ENCODE measurements at places on chromosomes 2 and 18. TPM values are rescaled to one million over a fixed set of nuclear protein-coding genes. Genes with fewer than 3 reads are reported as not detected.
A peak's percentile ranks its signal among the peaks of the same experiment; 100 is the strongest.

GNAL gene
- total RNA-seq = 24.5 TPM

APLF gene
- 3.9 TPM for total RNA-seq

GRCh38 chr2:110860630-110861029 is 128.3 kb downstream of the ACOXL start:
- no peaks in the 10 kb centered on the region for H3K36me3 ChIP-seq
- H3K4me3 ChIP-seq = no peak overlapping the region
- H3K27ac ChIP-seq = no peak overlapping the region
- no peak for DNase-seq

NYAP2 gene
- 0.11 TPM for total RNA-seq

PSMA8 gene
- not detected for total RNA-seq

ABCB11 gene
- total RNA-seq = not detected

GRCh38 chr2:44787663-44788062 is 153.8 kb upstream of the SIX3 start:
- H3K36me3 ChIP-seq = no peaks in the 10 kb centered on the region
- DNase-seq = no peak
- no peak overlapping the region for H3K27ac ChIP-seq
- H3K4me1 ChIP-seq = peaks cover 23% of the 10 kb centered on the region
- H3K27me3 ChIP-seq = no peaks in the 10 kb centered on the region

DNA sequence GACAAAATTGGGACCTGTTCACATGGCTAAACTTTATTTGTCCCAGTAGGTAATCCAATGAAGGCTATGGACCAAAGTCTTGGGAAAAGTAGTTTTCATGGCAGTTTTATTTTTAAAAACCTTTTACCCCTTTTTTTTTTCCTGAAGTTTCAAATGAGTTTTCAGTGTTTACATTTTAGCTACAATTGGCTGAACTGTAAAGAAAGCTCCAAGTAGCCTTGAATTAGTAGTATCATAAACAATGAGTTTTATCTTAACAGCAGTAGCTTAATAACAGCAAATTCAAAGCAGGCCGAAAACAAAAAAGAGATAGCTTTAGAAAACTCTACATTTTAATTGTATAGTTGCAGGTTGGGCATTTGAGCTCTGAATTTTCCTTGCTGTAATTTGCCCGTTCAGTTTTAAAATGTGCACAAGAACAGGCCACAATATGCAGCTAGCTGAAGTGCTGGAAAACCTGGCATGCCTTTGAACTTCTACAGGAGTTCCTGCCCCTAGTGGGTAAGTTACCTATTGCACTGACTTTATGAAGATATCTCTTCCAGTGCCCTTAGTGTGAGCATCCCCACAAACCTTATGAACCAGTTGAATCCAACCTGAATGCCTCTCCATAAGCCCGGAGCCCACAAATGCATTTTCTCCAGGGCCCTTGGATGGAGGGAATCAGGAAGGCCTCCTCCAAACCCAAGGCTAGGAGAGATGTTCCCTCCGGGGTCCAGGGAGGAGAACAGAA is 106.7 kb downstream of the XRCC5 start:
- H3K27ac ChIP-seq = no peak overlapping the region
- DNase-seq = no peak
- no peak overlapping the region for H3K4me3 ChIP-seq
- H3K4me1 ChIP-seq = no peaks in the 10 kb centered on the region

DNA sequence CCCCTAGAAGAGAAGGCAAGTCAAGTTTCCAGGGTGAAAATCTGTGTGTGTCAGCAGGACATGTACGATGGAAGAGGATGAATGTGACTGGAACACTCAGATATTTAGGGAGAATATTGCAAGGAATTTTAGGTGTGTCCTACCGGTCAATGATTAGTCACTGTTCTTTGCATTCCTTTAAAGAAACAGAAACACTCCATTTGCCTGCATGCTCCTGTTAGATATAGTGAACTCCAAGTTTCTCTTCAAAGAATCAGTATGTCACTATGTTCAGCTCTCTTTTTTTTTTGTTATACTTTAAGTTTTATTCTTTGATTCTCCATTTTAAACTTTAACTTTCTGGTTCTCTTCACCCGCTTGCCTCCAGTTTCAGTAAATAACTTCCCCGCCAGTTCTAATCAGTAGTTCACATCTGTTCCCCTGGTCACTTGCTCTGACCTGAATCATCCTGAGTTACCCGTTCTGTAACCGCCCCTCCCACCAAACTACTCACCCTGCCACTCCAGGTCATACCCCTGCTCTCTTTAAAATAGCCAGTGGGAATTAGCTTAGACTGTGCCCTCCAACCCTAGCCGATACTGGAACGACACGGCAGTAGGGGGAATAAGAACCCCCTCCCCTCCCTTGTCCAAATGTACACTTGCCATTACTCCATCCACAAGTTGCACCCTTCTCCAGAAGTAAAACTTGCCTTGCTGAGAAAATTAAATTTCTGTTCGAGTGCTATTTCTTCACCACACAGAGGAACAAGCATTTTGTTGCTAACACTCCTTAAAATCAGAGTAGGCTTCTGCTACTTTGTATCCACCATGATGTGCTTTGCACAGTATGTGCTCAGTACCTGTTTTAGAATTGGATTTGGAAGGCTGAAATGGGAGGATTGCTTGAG is 268.4 kb downstream of the METTL4 start:
- peak overlapping the region; percentile 95 for H3K27ac ChIP-seq
- DNase-seq = peak; percentile 87
- no peaks in the 10 kb centered on the region for H3K36me3 ChIP-seq
- no peaks in the 10 kb centered on the region for H3K27me3 ChIP-seq

DNA sequence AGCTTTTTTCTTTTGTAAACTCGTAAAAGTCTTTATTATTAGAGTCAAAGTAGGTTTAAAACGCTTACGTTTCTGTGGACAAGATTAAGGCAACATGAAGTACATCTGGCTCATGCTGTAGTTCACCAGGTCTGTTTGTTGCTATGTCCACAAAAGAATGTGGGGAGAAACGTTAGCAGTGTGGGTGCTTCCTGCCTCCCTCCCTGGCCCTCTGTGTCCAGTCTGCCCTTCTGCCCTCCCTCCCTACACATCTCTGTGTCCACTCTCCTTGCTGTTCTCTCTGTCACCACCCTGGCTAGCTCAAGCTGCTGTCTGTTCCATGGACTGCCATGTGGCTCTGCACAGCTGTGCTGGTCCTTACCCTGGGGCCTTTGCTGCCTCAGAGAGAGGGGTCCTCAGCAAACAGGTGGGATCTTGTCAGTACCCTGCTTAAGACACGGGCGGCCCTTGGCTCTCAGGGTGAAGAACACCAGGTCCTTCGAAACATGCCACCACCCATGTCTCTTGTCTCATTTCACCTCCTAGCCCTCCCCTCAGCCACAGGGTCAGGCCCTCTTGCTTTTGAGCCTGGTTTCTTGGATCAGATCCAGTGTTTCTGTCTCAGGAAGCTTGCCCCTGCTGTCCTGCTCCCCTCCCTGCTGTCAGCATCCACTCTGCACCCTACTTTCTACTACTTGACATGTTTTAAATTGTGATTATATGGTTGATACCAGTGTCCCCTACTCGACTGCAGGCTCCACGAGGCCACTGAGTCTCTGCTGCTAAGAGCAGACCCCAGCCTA is 79.2 kb downstream of the LIMS1 start:
- H3K4me3 ChIP-seq = no peak overlapping the region
- peak overlapping the region; percentile 52 for H3K27ac ChIP-seq
- DNase-seq = no peak
- H3K27me3 ChIP-seq = no peaks in the 10 kb centered on the region
- peaks cover 12% of the 10 kb centered on the region for H3K4me1 ChIP-seq

GRCh38 chr2:81324046-81324445 is 1019.5 kb upstream of the LRRTM1 start:
- DNase-seq = peak; percentile 28
- no peak overlapping the region for H3K4me3 ChIP-seq
- H3K4me1 ChIP-seq = no peaks in the 10 kb centered on the region
- H3K27ac ChIP-seq = no peak overlapping the region
- H3K27me3 ChIP-seq = no peaks in the 10 kb centered on the region
- H3K36me3 ChIP-seq = no peaks in the 10 kb centered on the region

GRCh38 chr2:228065686-228066085 is 115.8 kb downstream of the SPHKAP start:
- no peaks in the 10 kb centered on the region for H3K27me3 ChIP-seq
- H3K4me1 ChIP-seq = no peaks in the 10 kb centered on the region
- no peak overlapping the region for H3K27ac ChIP-seq
- no peak for DNase-seq

DNA sequence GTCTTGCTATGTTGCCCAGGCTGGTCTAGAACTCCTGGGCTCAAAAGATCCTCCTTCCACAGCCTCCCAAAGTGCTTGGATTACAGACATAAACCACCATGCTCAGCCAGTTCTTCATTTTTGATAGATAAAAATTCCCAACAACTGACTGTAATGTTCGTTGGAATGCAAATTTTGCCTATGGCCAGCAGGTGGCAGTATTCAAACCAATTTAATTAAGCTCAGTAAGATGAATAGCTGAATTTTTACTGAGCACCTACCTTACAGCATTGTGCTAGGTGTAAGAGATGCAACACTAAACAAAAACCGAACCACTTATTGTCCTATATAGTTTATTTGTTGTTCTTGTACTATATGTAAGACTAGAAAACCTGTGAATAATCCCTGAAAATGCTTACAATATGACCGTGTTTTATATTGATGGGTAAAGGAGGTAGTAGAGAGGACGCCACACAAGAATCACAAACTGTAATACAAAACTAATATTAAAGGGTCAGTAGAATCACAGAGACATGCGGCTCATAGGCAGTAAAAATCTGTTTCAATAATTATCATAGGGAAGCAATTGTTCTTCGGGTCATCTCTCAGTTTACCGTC is 8.2 kb upstream of the TMEM182 start:
- H3K4me1 ChIP-seq = no peaks in the 10 kb centered on the region
- DNase-seq = no peak
- H3K4me3 ChIP-seq = no peak overlapping the region
- no peak overlapping the region for H3K27ac ChIP-seq

TEX44 gene
- not detected for total RNA-seq

CWC22 gene
- total RNA-seq = 20.5 TPM

CYS1 gene
- 1.4 TPM for total RNA-seq

DNA sequence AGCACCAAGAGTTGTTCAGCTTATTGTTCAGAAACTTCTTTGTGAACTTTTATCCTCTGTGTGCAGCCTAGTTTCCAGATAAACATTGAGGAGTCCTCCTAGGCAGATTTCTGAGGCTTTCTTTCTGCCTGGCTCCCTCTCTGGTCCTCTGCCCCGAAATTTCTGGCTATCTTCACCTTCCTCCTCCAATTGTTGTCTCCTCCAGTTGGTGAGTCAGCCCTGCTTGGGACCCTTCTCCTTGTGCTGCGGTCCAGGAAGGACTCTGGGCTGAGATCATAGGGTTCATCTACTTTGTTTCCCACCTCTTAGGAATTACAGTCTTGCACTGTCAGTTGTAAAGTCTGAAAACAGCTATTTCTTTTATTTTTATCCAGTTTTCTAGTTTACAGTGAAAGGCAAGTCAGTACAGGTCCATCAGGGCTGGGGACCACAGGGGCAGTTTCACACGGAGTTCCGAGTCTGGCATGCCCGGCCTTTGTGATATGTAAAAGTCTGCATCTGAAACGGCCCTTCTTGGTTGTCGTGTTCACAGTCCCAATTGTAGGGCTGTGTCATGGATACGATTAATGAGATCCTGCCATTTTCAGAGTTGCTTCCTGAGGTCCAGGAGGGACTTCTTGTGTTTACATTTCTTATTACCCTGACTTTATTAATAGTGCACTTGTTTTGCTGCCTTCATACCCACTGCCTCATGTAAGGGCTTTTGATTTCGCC is 100.8 kb downstream of the SMC6 start:
- H3K36me3 ChIP-seq = no peaks in the 10 kb centered on the region
- H3K4me3 ChIP-seq = no peak overlapping the region
- H3K27me3 ChIP-seq = no peaks in the 10 kb centered on the region
- H3K4me1 ChIP-seq = no peaks in the 10 kb centered on the region

DNA sequence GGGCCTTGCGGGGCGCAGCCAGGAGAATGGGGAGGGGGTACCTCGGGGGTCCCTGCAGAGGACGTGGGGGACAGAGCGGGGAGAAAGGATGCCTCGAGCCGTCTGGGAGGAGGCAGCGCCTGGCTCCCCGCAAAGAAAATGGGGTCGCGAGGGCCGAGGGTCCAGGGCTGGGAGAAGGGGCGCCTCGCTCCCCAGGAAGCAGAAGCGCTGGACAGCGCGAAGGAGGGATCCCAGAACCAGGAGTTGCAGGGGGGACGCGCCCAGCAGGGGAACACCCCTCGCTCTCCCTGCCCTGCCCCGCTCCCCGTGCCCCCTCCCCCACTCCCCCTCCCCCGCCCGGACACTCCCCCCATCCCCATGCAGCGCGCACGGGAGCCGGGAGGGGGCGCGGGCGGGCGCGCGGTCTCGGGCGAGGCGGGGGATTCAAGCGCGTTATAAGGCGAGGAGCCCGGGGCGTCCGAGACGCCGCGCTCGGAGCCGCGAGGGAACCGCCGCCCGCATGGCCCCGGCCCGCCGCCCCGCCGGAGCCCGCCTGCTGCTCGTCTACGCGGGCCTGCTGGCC is at the start of gene ERFE:
Gene ERFE (plus strand): TSS at position 462 of the 562 bp plus-strand sequence. CDS start 38 bp downstream, at position 500.
- DNase-seq = peak; percentile 73
- H3K36me3 ChIP-seq = no peaks in the 10 kb centered on the region
- H3K4me3 ChIP-seq = peak within 1 kb of the TSS; percentile 29
- no peaks in the 10 kb centered on the region for H3K4me1 ChIP-seq

KCNF1 gene
- total RNA-seq = 0.29 TPM

GRCh38 chr2:39099310-39099869 is 21.5 kb downstream of the SOS1 start:
- no peak for DNase-seq
- no peaks in the 10 kb centered on the region for H3K36me3 ChIP-seq
- no peak overlapping the region for H3K27ac ChIP-seq
- no peaks in the 10 kb centered on the region for H3K27me3 ChIP-seq
- no peaks in the 10 kb centered on the region for H3K4me1 ChIP-seq
- no peak overlapping the region for H3K4me3 ChIP-seq

GRCh38 chr2:2332381-2332780 is 1.3 kb upstream of the MYT1L start:
- no peaks in the 10 kb centered on the region for H3K27me3 ChIP-seq
- H3K4me3 ChIP-seq = no peak overlapping the region
- H3K36me3 ChIP-seq = no peaks in the 10 kb centered on the region
- no peaks in the 10 kb centered on the region for H3K4me1 ChIP-seq
- no peak for DNase-seq

GRCh38 chr2:192051533-192051932 is 143.2 kb downstream of the TMEFF2 start:
- no peaks in the 10 kb centered on the region for H3K4me1 ChIP-seq
- H3K36me3 ChIP-seq = no peaks in the 10 kb centered on the region
- no peak for DNase-seq
- no peak overlapping the region for H3K4me3 ChIP-seq
- H3K27me3 ChIP-seq = no peaks in the 10 kb centered on the region
